ENCODE measurements at places on chromosomes 4 and X.

GRCh38 chr4:53484911-53485657, 106.2 kb downstream of the LNX1 start:
- DNase-seq = no peak

GRCh38 chr4:30789219-30789671, 69.1 kb downstream of the PCDH7 start:
- DNase-seq = no peak

DNA sequence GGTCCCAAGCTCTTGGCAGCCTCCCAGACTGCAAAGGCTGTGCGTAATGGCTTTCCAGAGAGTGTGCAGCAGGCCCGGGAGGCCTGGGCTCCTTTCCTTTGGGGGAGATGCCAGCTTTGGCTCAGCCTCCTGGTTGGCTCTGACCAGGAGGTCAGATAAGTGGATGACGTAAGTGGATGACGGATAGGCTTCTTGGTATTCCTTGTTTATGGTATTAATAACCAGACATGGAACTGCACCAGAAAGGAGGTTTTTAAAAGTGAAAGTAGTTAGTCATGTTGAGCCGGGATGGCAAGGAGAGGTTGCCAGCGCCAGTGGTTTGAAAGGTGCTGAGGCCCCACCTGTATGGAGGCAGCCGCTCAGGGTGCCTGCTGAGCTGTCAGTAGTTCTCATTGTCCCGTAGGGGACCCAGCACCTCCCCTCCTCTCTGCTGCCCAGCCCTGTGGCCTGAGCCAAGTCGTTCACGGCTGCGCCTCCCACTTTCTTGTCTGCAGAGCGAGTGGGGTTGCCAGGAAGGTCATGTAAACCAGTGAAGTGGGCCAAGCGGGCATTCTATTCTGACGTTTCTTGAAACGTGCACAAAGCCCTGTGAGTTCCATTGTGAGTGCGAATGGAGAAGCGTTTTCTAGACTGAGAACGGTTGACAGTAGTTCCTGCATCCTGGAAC, 28.7 kb upstream of the STOX2 start:
- DNase-seq = no peak

- DNase-seq = no peak
These were observed 36.6 kb downstream of the MAP7D3 start for GRCh38 chrX:136214551-136214950.

- no peak for DNase-seq
These were observed 2.4 kb downstream of the SLC25A43 start for GRCh38 chrX:119401569-119401968.

DNA sequence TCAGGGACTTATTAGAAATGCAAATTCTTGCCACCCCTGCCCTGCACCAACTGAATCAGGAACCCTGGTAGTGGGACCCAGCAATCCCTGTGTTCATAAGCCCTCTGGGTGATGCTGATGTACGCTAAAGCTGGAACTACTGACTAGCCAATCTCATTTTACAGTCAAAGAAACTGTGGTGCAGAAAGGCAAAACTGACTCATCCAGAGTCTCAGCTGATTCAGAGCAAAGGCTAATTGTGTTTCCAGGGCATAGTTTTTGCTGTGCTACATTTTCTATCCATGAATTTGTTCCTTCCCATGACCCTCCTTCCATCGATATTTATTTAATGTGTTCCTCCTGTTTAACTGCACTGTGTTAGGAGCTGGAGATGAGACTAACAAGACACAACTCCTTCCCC, 207.5 kb downstream of the REPS2 start:
- DNase-seq = no peak
